ENCODE measurements at places on chromosomes 1 and 21. TPM values are rescaled to one million over a fixed set of nuclear protein-coding genes. Genes with fewer than 3 reads are reported as not detected.

CD1D gene
- 1.1 TPM for total RNA-seq

DNA sequence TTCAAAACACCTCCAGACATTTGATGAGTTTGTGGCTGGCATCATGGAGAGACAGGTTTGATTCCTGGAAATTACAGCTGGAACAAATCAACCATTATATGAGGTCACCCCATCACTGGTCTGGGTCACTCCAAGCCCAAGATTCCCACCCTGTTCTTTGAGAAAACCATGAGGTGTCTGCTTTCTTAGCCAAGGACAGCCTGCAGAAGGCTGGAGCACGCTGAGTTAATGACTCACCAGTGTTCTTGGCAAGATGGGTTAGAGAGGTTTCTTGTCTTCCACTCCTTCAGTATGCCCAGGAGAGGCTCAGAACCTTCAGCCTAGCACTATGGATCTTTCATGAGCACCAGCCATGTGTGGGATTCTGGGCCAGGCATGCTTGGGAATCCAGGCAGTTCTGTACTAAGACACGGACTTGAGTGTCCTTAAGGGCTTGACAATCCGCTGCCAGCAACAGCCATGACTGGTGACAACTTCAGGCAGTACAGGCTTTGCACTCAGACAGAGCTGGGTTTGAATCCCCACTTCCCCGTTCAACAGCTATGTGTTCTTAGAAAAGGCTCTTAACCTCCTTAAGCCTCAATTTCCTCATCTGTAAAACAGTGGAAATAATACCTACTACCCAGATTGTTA is 43.9 kb downstream of the GRHL3 start:
- no peak overlapping the region for H3K4me3 ChIP-seq
- DNase-seq, result no peak
- H3K36me3 ChIP-seq, result no peaks in the 10 kb centered on the region
- H3K27me3 ChIP-seq, result no peaks in the 10 kb centered on the region

DNA sequence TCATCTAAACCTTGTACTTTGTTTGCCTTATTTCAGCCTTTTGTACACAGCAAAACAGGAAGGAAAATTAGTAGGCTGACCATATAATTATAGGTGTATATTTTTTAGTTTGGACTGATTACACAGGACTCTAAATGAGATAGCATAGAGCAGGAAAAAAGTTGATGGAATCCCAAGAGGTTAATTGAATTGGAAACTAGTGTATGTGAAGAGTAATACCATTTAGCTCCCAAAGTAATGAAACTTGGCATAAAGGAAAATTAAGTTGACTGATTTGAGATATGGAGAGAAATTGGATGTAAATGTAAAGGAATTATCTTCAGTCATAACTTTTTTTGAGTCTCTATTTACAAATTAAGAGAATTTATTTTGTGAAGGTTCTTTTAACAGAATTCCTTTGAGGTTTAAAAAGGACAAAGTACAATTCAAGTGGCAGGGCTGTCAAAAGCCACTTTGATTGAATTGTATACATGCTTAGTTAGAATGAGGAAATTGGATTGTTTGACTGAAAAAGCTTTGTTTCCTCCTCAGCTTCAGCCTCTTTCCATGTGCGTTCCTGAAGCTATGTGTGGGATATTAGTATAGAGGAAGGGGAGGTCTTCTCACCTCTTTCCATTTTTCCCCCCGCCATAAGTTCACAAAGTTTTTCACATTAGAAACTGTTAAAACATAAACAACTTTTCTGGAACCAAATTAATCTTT is 26.4 kb downstream of the SNX27 start:
- H3K27ac ChIP-seq, result no peak overlapping the region
- H3K27me3 ChIP-seq, result no peaks in the 10 kb centered on the region

DNA sequence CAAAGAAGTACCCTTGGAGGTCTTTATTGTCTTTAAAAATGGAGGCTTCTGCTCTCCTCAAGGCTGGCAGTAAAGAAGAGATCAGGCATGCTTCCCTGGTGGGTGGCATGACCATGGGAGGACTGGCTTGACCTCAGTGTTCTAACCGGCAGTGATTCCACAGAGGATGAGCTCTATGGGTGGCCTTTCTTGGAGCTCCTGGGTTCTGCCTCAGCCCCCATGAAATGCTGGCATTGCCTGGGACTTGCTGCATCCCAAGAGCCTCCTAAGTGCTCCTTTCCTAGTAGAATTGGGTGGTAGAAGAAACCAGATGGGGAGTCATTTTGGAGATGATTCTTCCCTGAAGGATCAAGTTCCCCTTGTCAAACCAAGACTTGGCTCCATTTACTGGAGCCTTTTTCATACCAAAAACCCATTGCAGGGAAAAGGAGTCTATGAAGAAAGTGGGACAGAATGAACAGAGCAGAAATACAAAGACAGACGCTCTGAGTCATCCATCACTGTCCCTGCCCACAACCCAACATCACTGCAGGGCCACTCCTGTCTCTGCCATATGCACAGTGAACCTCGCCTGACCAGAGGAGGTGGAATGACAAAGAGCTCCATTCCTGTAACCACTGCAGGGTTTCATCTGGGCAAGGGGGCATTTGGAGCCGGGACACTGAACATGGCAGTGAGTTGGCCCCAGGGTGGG is 42.4 kb downstream of the RIMS3 start:
- H3K27me3 ChIP-seq, result peaks cover 5% of the 10 kb centered on the region
- no peak overlapping the region for H3K27ac ChIP-seq
- H3K36me3 ChIP-seq, result no peaks in the 10 kb centered on the region
- H3K4me3 ChIP-seq, result no peak overlapping the region
- H3K4me1 ChIP-seq, result no peaks in the 10 kb centered on the region
- no peak for DNase-seq

- peaks cover 45% of the 10 kb centered on the region for H3K27me3 ChIP-seq
- DNase-seq, result no peak
- no peak overlapping the region for H3K27ac ChIP-seq
- H3K4me3 ChIP-seq, result no peak overlapping the region
- no peaks in the 10 kb centered on the region for H3K36me3 ChIP-seq
Measured at GRCh38 chr1:29698033-29698432, 461.7 kb downstream of the PTPRU start.

- H3K4me3 ChIP-seq, result no peak overlapping the region
- H3K27me3 ChIP-seq, result no peaks in the 10 kb centered on the region
- H3K4me1 ChIP-seq, result peaks cover 12% of the 10 kb centered on the region
- DNase-seq, result no peak
- H3K36me3 ChIP-seq, result no peaks in the 10 kb centered on the region
Measured at GRCh38 chr1:235843461-235843961, 23.2 kb downstream of the LYST start.

DNA sequence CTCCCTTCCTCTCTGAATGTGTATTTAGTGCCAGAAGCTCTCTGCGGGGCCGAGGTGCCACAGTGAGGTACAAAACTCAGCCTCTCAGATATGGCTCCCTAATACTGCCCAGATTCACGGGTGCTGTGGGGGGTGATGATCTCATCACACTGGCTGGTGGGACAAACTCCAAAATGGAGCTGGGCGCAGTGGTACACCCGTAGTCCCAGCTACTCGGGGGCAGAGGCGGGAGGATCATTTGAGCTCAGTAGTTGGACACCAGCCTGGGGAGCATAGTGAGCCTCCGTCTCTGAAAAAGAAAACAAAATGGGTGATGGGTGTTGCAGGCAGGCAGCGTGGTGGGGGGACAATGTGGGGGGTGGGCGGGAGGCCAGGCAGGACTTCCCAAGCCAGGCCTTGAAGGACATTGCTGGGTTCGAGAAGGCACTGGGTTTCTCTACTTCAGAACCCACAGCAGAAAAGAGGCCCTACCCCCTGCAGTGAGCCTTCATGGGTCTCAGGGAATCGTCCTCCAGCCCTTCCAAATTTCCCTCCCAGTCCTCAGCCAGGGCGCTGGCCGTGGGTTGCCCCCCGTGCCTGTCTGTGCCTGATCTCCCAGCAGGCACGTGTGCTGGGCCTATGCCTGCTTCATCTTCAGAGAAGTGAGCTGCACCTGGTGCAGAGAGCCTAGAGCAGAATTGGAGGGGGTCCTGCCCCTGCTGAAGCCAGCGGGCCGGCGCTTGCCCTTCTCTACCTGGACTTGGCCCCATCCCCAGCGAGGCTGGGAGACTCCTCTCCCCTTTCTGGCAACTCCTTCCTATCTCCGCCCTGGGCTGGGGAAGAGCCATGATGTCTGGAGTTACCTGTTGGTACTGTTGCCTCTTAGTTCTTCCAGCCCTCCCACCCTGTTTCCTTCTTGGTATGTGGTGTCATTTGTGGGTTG is 14.0 kb downstream of the H6PD start:
- H3K4me3 ChIP-seq, result no peak overlapping the region
- H3K36me3 ChIP-seq, result no peaks in the 10 kb centered on the region
- DNase-seq, result no peak
- peaks cover 71% of the 10 kb centered on the region for H3K4me1 ChIP-seq

Data from heart right ventricle (tissue), 16 donors.